ENCODE measurements at places on chromosomes 7 and 10.

GRCh38 chr10:58477902-58478301 is 34.8 kb upstream of the BICC1 start:
- no peak for DNase-seq

- no peak for DNase-seq
Observed at GRCh38 chr10:110860576-110861241, 11.0 kb upstream of the PDCD4 start.

DNA sequence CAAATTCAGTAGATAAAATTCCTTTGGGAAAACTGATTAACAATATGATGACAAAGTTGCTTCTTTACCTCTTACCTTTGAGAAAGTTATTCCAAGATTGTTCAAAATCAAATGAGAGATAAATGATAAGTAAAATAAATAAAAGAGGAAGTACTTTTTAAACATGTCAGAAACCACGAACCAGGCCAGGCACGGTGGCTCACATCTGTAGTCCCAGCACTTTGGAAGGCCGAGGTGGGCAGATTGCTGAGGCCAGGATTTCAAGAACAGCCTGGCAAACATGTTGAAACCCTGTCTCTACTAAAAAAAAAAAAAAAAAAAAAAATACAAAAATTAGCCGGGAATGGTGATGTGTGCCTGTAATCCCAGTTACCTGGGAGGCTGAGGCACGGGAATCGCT is 296.6 kb downstream of the HGF start:
- DNase-seq = no peak

GRCh38 chr10:122307669-122308416 is 36.7 kb downstream of the BTBD16 start:
- no peak for DNase-seq

DNA sequence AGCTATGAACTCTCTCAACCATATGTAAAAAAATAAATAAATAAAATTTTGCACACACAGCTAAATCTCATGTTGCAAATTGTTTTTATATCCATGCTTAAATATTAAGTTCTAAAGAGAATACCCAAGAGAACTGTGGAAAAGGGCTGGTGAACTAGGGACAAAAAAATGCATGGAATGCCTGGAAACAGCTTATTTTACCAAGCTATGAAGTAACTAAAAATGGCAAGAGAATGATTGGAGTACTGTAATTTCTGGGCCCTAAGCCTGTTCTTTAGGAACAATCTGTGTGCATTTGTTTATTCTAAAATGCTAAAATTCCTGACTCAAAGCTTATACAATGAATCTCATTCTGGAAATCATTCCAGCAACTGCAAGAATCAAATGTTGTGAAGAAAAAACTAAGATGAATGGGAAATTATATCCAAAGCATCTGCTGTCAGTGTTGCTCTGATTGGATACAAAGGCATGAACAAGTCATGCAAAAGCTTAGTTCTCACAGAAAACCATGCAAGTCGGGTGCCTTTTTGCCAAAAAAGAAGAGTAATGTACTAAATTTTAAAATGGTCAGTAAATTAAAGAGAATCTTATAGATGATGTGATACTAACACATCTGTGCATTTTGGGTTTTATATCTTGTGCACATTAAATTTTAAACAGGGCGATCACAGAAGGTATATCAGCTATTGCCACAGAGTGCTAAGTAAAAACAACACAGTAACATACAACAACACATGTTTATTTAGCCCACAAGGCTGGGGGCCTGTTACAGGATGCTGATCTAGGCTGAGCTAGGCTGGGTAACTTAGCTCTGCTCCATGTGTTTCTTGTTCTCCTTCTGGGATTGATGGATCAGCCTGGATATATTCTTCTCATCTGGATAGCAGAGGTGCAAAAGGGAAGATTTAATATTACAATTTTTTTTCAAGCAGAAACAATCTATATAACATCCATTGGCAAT is 453.5 kb upstream of the SEMA3A start:
- DNase-seq = no peak

- peak; percentile 65 for DNase-seq
Observed at GRCh38 chr7:100493476-100494264, 9.9 kb downstream of the NYAP1 start.

GRCh38 chr7:36707465-36707864 is 16.8 kb downstream of the AOAH start:
- no peak for DNase-seq

- DNase-seq = no peak
Observed at GRCh38 chr7:47677664-47678063, 95.8 kb upstream of the TNS3 start.

DNA sequence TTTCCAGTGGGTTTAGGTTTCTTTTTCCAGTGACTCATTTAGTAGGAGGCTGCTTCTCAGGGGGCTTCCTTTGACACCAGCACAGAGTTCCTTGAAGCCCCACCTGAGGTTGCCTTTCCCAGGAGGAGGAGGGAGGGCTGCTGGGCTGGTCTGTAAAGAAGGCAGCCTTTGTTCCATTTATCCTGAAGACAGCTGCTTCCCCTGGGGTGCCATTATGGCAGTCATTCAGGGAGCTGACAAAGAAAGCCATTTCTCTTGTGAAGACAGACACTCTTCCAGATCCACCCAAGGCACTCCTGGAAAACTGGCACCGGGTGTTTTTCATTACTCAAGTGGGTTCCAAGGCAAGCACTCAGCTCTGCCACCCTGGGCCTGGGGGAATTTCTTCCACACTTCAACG is 54.0 kb downstream of the MTURN start:
- no peak for DNase-seq

- DNase-seq = no peak
Observed at GRCh38 chr7:45211066-45211465, 53.5 kb downstream of the RAMP3 start.

DNA sequence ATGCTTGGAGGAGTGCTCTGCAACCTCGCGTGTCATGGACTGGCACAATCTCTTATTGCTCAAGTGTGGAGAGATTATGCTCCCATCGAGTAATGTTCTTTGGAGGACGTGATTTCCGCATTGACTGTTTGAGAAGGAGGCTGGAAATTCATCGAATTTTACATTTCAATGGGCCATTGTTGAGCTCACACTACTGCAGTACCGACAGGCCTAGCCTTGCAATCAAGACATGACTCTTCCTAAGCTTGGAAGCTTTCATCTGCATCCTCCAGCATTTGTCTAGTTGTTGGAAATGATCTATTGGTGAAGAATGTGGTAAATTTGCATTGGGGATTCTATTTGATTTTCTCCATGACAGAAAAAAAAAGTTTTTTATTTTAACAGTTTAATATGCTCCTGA is 156.8 kb downstream of the FZD1 start:
- no peak for DNase-seq

DNA sequence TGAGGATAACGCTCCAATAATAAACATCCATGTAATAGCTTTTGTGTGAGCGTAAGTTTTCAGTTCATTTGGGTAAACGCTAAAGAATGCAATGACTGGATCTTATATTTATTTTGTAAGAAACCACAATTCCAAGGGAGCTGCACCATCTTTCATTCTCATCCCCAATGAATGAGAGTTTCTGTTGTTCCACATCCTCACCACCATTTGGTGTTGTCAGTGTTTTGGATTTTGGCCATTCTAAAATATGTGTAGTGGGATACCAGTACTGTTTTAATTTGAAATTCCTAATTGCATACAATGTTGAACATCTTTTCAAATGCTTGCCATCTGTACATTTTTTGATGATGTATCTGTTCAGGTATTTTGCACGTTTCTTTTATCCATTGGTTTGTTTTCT is 50.9 kb upstream of the SEMA3D start:
- DNase-seq = no peak

DNA sequence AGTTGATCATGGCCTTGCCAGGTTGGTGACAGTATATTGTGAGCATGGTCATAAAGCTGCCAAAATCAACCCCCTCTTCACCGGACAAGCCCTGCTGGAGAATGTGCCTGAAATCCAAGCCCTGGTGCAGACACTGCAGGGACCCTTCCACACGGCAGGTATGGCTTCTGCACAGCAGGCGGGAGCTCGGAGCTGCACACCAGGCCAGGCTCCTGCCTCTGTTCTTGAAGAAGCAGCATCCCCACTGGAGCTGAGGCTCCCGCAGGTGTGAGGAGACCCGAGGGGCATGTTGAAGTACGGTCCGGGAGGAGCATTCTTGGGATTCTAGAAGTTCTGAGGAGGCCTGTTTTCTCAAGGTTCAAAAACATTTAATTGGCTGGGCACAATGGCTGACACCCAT is 12.7 kb downstream of the DHTKD1 start:
- DNase-seq = no peak

GRCh38 chr7:115356139-115356746 is 434.3 kb downstream of the MDFIC start:
- DNase-seq = no peak

DNA sequence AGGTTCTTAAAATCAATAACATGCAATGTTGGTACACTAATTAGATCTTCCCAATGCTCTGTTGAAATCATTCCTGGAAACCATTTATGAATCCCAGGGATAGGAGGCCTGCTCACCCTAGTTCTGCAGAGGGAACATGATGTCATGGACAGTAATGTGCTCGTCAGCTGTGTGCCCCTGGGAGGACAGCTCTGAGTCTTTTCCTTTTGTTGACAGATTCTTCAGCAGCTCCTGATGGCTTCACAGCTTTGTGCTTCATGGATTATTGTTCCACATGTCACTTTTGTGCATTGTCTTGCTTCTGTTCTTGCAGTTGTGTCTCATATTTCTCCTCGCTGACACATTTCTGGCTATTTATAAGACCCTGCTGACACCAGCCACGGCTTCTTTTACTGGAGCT is 367.5 kb downstream of the CCSER2 start:
- no peak for DNase-seq

- no peak for DNase-seq
Observed at GRCh38 chr7:68014031-68014736, 1017.6 kb downstream of the TYW1 start.

DNA sequence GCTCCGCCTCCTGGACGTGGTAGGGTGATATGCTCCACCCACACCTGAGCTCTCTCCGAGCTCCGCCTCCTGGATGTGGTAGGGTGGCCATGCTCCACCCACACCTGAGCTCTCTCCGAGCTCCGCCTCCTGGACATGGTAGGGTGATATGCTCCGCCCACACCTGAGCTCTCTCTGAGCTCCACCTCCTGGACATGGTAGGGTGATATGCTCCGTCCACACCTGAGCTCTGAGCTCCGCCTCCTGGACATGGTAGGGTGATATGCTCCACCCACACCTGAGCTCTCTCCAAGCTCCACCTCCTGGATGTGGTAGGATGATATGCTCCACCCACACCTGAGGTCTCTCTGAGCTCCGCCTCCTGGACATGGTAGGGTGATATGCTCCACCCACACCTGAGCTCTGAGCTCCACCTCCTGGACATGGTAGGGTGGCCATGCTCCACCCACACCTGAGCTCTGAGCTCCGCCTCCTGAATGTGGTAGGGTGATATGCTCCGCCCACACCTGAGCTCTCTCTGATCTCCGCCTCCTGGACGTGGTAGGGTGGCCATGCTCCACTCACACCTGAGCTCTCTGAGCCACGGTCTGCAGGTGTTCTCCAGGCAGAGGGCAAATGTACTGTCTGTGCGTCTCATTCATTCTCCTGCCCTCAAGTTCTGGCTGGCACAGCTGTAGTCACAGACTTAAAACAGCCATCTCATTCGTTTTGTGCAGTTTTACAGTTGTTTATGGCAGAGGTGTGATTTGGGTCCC is 252.4 kb downstream of the DIP2C start:
- no peak for DNase-seq

GRCh38 chr7:76430836-76431235 is 6.1 kb downstream of the ZP3 start:
- DNase-seq = no peak

- DNase-seq = no peak
Observed at GRCh38 chr10:129622291-129622690, 155.2 kb downstream of the MGMT start.

- DNase-seq = no peak
Observed at GRCh38 chr10:116316503-116316902, 7.7 kb upstream of the CCDC172 start.

DNA sequence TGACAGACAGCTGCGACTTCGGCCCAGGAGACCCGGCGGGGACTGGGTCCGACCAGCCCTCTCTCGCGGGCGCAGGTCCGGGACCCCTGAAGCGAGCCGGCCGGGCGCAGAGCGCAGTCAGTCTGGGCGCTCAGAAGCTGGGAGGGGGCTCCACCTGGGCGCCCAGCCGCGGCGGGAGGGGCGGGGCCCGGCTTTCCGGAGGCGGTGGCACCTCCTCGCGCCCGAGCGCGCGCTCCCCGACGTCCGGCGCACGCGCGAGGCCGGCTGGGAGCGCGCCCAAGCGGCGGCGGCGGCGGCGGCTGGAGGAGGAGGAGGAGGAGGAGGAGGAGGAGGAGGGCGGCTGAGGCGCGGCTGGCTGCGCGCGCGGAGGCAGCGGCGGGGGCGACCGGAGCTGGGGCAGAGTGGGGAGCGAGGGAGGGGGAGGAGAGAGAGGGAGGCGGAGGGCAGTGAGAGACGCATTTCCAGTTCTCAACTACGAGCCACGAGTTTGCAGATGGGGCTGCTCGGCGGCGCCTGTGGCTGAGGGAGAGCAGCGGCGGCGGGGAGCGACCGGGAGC is at the start of gene PALS2:
Gene PALS2, plus strand, starts transcription at position 456 of the 557 bp plus-strand sequence. CDS start 50,216 bp downstream, outside the sequence.
- DNase-seq = peak; percentile 69

DNA sequence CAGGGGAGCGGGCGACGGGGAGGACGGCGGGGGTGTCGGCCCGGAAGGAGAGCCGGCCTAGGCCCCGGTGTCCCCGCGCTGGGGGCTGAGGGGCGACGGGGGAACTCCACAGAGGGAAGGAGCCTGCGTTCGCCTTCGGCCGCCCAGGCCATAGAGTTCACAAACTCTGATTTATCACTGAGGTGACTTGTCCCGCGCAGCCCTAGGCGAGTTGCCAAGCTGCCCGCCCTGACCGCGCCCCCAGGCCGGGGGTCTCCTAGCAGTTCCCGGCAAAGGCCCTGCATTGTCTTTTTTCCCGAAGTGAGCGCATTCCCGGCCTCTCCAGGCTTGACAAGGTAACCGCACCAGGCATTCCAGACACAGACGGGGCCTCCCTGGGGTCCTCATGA is 2.9 kb upstream of the NKX6-2 start:
- DNase-seq = no peak

DNA sequence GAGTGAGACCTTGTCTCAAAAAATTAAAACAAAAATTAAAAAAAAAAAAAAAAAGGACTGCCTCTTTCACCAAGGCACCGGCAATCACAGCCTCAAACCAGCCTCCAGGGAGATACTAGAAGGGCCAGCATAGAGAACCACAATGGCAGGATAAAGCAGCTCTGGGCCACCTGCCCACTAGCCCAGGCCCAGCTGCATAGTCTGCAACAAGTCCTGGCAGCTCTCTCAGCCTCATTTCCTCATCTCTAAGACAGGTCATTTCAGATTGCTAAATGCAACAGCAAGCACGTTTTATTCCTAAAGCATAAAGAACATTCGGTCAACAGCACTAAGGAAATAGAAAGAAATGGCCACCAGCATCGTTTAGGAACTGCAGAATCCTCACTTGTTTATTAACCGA is 28.8 kb downstream of the XPNPEP1 start:
- DNase-seq = no peak

DNA sequence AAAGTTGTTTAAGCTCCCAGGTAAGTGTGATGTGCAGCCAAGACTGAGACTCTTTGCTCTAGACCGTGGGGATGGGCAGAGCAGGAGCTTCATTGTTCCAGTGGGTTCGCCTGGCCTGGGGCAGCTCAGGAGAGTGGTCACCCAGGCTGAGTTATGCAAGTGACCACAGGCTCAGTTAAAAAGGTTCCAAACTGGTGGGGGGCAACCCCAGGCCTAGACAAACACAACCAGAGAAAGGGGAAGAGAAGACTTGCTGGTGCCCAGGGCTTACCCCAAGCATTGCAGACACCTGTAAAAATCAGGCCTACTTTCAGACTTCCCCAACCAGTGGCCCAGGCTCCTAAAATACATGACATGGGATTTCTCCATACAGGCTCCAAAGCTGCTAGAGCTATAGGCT is 21.6 kb downstream of the CREB3L2 start:
- DNase-seq = no peak

GRCh38 chr7:102260856-102261255 is 25.8 kb upstream of the SH2B2 start:
- DNase-seq = no peak

Data from stimulated activated CD4-positive, alpha-beta T cell treated with anti-CD3 and anti-CD28 coated beads, Interleukin-2, amount 100 ng/mL, for 48 hours (primary cell).